Naive thymus-derived CD8-positive, alpha-beta T cell (primary cell): ENCODE measurements at places on chromosomes 6 and 20. TPM values are rescaled to one million over a fixed set of nuclear protein-coding genes. Genes with fewer than 3 reads are reported as not detected.

The SIRPD gene
- not detected for polyA plus RNA-seq

The ISM1 gene
- polyA plus RNA-seq = 0.49 TPM

The PLCB1 gene
- 2.8 TPM for polyA plus RNA-seq

The DEFB129 gene
- polyA plus RNA-seq = not detected

The HLA-G gene
- polyA plus RNA-seq = 1.9 TPM

The COL9A1 gene
- polyA plus RNA-seq = not detected

GRCh38 chr6:11736601-11737000 is 42.0 kb downstream of the ADTRP start:
- H3K27me3 ChIP-seq = peaks cover 2% of the 10 kb centered on the region
- DNase-seq = no peak
- H3K4me1 ChIP-seq = peaks cover 34% of the 10 kb centered on the region

DNA sequence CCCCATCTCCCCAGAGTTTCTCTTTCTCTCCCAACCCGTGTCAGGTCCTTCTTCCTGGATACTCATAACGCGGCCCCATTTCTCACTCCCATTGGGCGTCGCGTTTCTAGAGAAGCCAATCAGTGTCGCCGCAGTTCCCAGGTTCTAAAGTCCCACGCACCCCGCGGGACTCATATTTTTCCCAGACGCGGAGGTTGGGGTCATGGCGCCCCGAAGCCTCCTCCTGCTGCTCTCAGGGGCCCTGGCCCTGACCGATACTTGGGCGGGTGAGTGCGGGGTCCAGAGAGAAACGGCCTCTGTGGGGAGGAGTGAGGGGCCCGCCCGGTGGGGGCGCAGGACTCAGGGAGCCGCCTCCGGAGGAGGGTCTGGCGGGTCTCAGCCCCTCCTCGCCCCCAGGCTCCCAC is at the start of gene HLA-F:
HLA-F (plus strand) TSS at position 173 of the 404 bp plus-strand sequence; CDS start at position 203, 30 bp downstream.
- H3K36me3 ChIP-seq = peaks cover 16% of the 10 kb centered on the region
- DNase-seq = peak; percentile 82
- H3K27ac ChIP-seq = peak within 1 kb of the TSS; percentile 91
- peaks cover 56% of the 10 kb centered on the region for H3K4me1 ChIP-seq
- peak within 1 kb of the TSS; percentile 98 for H3K4me3 ChIP-seq

- H3K27me3 ChIP-seq = no peaks in the 10 kb centered on the region
- H3K36me3 ChIP-seq = no peaks in the 10 kb centered on the region
- no peak for DNase-seq
- H3K4me1 ChIP-seq = peaks cover 6% of the 10 kb centered on the region
- H3K27ac ChIP-seq = no peak overlapping the region
- H3K4me3 ChIP-seq = no peak overlapping the region
These were observed 8.9 kb downstream of the FITM2 start for GRCh38 chr20:44302026-44302669.

- no peak for DNase-seq
- no peaks in the 10 kb centered on the region for H3K36me3 ChIP-seq
- H3K4me3 ChIP-seq = no peak overlapping the region
- H3K4me1 ChIP-seq = no peaks in the 10 kb centered on the region
- H3K27ac ChIP-seq = no peak overlapping the region
These were observed 1.9 kb downstream of the BPIFB1 start for GRCh38 chr20:33284937-33285336.

GRCh38 chr6:117919275-117919674 is 12.2 kb downstream of the SLC35F1 start:
- DNase-seq = no peak
- no peaks in the 10 kb centered on the region for H3K36me3 ChIP-seq
- peaks cover 8% of the 10 kb centered on the region for H3K27me3 ChIP-seq
- H3K27ac ChIP-seq = no peak overlapping the region
- no peaks in the 10 kb centered on the region for H3K4me1 ChIP-seq

DNA sequence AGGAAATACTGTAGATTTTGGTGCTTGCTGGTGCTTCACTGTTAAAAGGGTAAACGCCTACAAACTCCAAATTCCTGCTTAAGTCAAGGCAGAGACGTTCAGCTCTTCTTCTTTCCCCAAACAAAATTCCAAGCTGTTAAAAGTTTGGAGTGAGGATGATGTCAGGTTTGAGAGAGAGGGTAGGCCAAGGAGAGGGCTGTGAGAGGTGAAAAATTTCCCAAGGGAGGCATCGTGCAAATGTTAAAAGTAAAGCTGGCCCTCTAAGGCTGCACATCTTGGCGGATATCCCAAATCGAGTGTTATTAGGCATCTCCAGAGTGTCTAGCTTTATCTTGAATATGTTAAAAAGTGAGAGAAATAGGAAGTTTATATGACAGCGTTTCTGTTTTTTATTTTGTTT is 651.8 kb downstream of the QKI start:
- peaks cover 6% of the 10 kb centered on the region for H3K27me3 ChIP-seq
- H3K27ac ChIP-seq = no peak overlapping the region
- DNase-seq = no peak
- H3K4me1 ChIP-seq = no peaks in the 10 kb centered on the region
- H3K4me3 ChIP-seq = no peak overlapping the region
- H3K36me3 ChIP-seq = no peaks in the 10 kb centered on the region

GRCh38 chr20:38674092-38674764 is 50.1 kb upstream of the SLC32A1 start:
- H3K4me1 ChIP-seq = peaks cover 8% of the 10 kb centered on the region
- peak overlapping the region; percentile 83 for H3K4me3 ChIP-seq
- H3K27ac ChIP-seq = peak overlapping the region; percentile 75
- H3K36me3 ChIP-seq = no peaks in the 10 kb centered on the region
- DNase-seq = peak; percentile 52

- DNase-seq = no peak
- H3K4me3 ChIP-seq = no peak overlapping the region
- H3K4me1 ChIP-seq = no peaks in the 10 kb centered on the region
These were observed 66.0 kb downstream of the RNF182 start for GRCh38 chr6:13990796-13991195.

DNA sequence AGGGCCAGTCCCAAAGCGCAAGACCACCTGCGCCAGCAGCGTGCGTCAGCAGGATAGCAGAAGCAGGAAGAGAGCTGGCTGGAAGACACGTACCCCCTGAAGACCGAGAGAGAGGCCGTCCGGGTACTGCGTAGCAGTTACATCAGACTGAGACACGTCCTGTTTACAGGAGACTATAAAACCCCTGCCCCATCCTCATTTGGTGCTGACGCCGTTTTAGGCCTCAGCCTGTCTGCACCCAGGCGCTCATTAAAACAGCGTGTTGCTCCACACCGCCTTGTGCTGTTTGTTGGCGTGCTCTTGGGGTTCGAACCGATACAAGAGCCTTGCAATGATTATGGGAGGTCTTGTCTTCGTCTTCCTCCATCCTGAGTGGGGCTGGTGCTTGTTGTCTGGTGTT is 31.8 kb upstream of the ULBP3 start:
- H3K27me3 ChIP-seq = peaks cover 2% of the 10 kb centered on the region
- no peak overlapping the region for H3K27ac ChIP-seq
- no peaks in the 10 kb centered on the region for H3K36me3 ChIP-seq
- no peak overlapping the region for H3K4me3 ChIP-seq

DNA sequence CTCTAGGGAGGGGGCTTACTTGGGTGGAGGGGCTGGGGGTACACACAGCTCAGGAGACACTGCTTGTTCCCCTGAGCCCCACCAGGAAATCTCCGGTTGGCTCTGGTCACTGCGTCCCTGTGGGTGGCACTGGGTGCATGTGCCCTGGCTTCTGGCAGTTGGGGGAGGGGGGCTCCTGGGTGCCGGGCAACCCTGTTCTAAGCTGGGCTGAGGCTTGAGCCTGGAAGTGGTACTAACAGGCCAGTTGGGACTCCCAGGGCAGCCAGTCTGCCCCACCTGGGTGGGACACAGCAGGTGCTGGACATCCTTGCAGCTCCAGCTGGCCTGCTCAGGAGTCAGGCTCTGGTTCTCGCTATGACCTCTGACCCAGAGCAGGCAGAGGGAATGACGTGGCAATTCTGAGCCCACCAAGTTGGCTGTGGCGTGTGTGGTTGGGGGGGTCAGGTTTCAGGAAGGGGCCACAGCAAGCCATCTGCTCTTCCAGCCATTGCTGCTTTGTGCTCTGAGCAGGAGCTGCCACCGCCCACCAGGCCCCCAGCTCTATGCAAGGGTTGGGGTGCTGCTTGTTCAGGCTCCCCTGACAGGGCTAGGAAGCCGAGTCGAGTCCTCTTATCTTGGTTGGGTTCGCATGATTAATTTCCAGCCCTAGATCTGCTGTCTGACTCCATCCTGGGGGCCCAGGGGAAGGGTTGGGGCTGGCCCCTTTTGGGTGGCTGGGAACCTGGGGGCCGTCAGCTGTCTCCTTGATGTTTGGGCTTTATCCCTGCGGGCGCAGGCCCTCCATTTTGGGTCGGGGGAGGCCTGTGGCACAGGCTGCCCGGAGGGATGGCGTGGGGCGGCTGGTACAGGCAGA is 590 bp downstream of the C20orf204 start:
- peaks cover 54% of the 10 kb centered on the region for H3K4me1 ChIP-seq
- H3K36me3 ChIP-seq = peaks cover 20% of the 10 kb centered on the region
- peak overlapping the region; percentile 89 for H3K4me3 ChIP-seq
- no peak for DNase-seq
- no peaks in the 10 kb centered on the region for H3K27me3 ChIP-seq

DNA sequence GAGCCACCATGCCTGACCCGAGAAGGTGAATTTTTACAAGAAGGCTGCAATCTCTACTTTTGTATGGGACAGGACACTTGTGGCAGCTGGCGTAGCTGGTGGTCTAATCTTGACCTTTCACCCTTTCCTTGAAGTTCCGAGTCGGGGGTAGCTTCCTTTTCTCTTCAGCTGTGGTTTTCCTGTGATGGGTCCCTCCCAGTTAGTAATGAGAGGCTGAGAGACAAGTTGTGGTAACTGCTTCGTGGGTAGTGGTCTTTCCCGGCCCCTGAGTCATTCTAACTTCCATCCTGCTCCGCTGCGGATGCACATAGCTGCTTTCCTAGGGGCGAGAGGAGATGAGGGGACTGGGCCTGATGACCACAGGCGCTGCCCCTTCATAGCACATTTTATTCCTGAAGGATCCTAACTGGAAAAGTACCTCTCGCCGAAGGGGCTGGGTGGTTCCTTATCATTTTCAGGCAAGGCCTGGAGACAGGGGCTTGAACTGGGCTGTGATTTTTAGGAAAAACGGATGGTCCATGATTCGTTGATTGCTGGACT is 3.1 kb downstream of the SYNJ2 start:
- no peaks in the 10 kb centered on the region for H3K27me3 ChIP-seq
- no peak for DNase-seq
- H3K4me1 ChIP-seq = peaks cover 70% of the 10 kb centered on the region
- H3K36me3 ChIP-seq = no peaks in the 10 kb centered on the region

- no peaks in the 10 kb centered on the region for H3K4me1 ChIP-seq
- no peak overlapping the region for H3K4me3 ChIP-seq
- no peak overlapping the region for H3K27ac ChIP-seq
- H3K27me3 ChIP-seq = no peaks in the 10 kb centered on the region
- no peaks in the 10 kb centered on the region for H3K36me3 ChIP-seq
- DNase-seq = no peak
These were observed 395.1 kb upstream of the CNR1 start for GRCh38 chr6:88561034-88561953.

- no peak for DNase-seq
- H3K27me3 ChIP-seq = no peaks in the 10 kb centered on the region
- H3K27ac ChIP-seq = peak overlapping the region; percentile 44
- no peaks in the 10 kb centered on the region for H3K36me3 ChIP-seq
- peaks cover 19% of the 10 kb centered on the region for H3K4me1 ChIP-seq
These were observed 527 bp downstream of the FBXO30 start for GRCh38 chr6:145814035-145814500.

GRCh38 chr20:14838663-14839628 is 501.5 kb upstream of the FLRT3 start:
- H3K4me1 ChIP-seq = no peaks in the 10 kb centered on the region
- H3K27ac ChIP-seq = no peak overlapping the region
- no peak overlapping the region for H3K4me3 ChIP-seq
- no peak for DNase-seq
